ENCODE measurements at places on chromosomes 7 and 10. TPM values are rescaled to one million over a fixed set of nuclear protein-coding genes. Genes with fewer than 3 reads are reported as not detected.

Gene LRRTM3
- not detected for total RNA-seq

Gene NPM3
- 25.0 TPM for total RNA-seq

Gene GCK
- total RNA-seq: 0.38 TPM

Gene CYP3A4
- not detected for total RNA-seq

Gene IL6
- total RNA-seq: 20.6 TPM

Data from omental fat pad (tissue), 4 donors.